Frontal cortex (tissue), 4 donors: ENCODE measurements at places on chromosomes 5 and 9. TPM values are rescaled to one million over a fixed set of nuclear protein-coding genes. Genes with fewer than 3 reads are reported as not detected.

WNT8A gene
- 0.82 TPM for total RNA-seq

PCDHAC1 gene
- 76.2 TPM for total RNA-seq

BARHL1 gene
- not detected for total RNA-seq

PAXX gene
- 13.5 TPM for total RNA-seq

MTRR gene
- total RNA-seq = 18.3 TPM

TAF1L gene
- under 0.01 TPM for total RNA-seq

C9orf153 gene
- total RNA-seq = not detected

SPINK7 gene
- not detected for total RNA-seq

PRRT1B gene
- not detected for total RNA-seq

IARS1 gene
- 163 TPM for total RNA-seq

PCDHB13 gene
- total RNA-seq = 6.1 TPM
